Tibial artery (tissue), 4 donors: ENCODE measurements at places on chromosomes 1 and 21.

DNA sequence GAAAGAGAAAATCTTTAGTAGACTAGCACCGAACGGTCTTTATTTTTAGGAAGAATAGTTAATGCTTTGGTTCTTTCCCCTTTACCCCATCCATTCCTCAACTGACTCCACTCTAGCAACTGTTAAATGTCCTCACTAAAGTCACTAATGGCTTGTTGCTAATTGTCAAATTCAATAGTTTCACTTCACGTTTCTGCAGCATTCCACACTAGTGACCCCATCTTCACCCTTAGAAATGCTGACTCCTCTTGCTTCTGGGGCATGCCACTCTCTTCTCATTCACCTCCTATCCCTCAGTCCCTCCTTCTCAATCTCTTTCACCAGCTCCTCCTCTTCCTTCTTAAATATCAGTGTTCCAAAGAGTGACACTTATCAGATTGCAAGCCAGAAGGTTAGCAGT lies 19.4 kb upstream of the CADM3 start:
- no peak for DNase-seq

GRCh38 chr1:20349561-20349960 lies 58.9 kb downstream of the VWA5B1 start:
- no peak for DNase-seq

DNA sequence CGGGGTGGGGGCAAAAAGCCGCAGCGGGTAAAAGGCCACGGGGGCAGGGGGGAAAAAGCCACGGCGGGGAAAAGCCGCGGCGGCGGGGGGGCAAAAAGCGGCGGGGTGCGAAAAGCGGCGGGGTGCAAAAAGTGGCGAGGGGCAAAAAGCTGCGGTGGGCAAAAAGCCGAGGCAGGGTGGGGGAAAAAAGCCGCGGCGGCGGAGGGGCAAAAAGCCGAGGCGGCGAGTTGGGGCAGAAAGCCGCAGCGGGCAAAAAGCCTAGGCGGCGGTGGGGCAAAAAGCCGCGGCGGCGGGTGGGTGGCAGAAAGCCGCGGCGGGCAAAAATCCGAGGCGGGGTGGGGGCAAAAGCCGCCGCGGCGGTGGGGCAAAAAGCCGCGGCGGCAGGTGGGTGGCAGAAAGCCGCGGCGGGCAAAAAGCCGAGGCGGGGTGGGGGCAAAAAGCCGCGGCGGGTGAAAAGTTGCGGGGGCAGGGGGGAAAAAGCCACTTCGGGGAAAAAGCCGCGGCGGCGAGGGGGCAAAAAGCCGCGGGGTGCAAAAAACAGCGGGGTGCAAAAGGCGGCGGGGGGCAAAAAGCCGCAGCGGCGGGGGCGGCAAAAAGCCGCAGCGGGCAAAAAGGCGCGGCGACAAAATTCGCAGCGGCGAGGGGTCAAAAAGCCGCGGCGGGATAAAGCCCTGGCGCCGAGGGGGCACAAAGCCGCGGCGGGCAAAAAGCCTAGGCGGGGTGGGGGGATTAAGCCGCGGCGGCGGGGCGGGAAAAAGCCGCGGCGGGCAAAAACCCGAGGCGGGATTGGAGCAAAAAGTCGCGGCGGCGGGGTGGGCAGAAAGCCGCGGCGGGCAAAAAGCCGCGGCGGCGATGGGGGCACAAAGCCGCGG lies 3901.2 kb downstream of the SRGAP2C start:
- DNase-seq: no peak

DNA sequence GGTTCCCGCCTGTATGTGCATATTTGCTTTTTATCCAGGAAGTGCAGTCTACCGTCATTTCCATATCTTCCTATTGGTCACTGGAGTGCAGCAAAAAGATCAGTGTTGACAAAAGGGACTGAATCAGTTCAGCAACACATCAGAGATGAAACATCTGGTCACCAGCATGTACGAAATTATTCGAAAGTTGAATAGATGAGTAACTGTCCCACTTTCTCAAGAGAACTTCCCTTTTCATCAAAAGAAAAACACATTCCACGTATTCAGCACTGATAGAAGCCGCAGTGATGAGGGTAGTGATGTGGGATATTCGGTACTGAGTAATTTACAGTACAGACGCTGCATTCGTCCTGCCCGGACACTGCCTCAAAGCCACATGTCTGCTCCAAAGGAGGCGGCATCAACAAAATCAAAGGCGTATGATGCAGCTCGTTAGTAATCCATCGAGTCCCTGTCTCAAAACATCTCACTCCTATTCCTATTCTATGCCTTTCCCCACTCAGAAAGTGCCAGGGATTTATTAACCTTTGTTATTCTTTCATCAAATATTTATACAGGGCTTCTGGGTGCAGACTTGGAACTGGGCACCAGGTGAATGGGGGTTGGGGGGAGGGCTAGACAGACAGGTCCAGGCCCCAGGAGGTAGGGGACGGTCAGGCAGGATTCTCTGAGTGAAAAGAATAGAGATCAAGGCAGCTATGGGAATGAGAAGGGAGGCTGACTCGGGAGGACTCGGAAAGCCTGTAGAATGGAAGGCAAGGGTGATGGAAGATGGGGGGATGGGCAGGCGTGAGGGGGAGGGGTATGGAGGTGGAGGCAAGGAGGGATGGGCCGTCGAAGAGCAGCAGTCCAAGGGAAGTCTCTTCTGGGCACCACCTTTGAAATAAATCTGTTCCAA lies 79.5 kb upstream of the SLC45A1 start:
- no peak for DNase-seq

GRCh38 chr1:59215766-59216291 lies 81.1 kb upstream of the FGGY start:
- no peak for DNase-seq

GRCh38 chr1:13817906-13818305 lies 117.9 kb downstream of the PRDM2 start:
- no peak for DNase-seq

DNA sequence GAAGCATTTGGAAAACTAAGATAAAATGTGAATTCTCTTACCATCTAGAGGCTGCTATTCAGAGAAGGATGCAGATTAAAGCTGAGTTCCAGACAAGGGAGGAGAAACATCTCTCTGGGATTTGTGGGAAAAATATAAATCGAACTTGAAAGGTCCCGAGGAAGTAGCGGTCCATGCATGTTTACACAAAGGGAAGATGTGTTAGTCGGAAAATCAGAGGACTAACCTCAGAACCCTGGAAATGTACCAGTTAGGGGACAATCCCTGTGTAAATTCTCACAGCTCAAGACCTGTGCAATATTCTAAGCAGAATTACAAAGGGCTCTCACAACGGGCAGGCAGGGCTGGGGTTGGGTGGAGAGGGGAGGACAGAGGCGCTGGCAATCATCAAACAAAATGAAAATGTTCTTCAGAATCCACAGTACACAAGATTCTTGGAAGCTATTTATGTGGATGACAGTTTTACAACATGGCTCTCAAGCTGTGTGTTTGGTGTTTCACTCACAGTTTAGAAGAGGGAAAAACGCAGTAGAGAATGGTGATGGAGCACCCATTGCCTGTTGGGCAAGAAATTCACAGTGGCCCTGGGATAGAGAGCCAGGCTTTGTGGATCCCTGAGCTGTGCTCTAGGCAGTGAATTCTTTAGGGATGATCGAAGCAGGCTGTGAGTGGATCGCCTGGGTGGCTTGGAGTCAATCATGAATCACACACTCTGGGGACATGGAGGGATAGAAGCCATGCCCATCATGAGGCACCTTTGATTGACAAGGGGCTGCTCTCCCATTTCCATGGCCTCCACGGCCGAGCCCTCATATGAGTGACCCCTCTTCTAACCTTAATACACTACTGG lies 47.6 kb downstream of the KCNJ6 start:
- no peak for DNase-seq
